ENCODE measurements at places on chromosomes 1 and 21.

DNA sequence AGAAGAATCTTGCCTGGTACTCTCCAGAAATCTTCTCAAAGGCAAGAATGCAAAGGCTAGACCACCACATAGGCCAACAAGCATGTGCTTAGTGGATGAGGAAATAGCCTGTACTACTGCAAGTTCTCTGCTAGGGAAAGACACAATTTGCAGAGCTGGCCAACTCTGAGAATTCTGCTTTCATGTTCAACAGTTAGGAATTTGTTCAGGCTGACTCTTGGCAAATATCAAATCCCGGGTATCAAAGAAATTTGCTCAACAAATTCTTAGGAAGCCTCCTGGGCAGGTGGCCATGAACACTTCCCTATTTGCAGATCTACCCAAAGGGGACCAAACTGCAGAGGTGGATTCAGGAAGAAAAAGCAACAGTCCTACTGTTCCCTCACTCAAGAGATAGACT is 15.0 kb upstream of the H3-3A start:
- no peak for DNase-seq

DNA sequence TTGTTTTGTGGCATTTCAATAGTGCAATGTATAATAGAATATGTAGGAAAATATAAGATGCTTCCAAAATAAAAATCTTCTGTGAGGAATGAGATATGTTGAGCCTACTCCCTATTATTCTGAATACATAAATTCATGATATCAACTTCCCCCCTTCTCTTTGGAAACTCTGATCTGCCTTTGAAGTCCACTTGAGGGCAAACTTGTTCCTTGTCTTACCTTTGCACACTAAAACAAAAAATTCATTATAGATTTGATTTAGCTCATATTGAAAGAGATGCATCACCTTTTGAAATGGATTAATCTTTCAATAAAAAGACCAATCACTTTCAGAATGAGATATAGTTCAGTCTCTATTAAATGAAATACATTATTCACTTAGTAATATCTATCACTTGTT is 580.7 kb upstream of the ADGRL4 start:
- DNase-seq, result no peak

- DNase-seq, result no peak
Observed at GRCh38 chr1:111742938-111743549, 3.8 kb upstream of the INKA2 start.

DNA sequence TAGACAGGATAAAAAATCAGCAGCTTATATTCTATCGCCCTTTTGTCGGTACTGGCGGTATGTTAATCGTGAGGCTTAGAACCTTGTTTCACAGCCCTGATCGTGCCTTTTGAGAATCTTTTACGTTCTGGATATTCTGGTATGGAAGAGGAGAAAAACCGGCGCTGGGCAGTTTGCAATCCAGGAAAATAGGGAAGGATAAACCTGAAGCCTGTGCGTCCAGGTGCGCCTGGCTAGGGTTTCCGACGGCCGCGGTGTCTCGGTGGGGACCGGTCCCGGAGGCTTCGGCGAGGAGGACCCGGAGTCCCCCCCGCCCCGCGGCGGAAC is 258 bp upstream of the SYPL2 start:
- DNase-seq, result no peak

- DNase-seq, result no peak
Observed at GRCh38 chr1:41607808-41608207, 123.3 kb upstream of the EDN2 start.

DNA sequence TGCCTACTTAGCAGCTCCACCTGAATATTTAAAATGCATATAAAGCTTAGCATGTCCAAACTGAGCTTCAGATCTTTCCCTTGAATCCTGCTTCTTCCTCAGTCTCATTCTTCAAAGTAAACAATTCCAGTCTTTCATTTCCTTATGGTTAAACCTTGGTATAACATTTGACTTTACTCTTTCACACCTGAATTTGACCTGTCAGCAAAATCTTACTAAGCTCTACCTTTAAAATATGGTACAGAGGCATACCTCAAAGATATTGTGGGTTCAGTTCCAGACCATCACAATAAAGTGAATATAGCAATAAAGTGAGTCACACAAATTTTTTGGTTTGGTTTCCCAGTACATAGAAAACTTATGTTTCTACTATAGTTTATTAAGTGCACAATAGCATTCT is 42.5 kb upstream of the RNF11 start:
- DNase-seq, result no peak
